Caki2 (cell line): ENCODE measurements at places on chromosomes 16 and 17. TPM values are rescaled to one million over a fixed set of nuclear protein-coding genes. Genes with fewer than 3 reads are reported as not detected.

FOXN1 gene
- not detected in 2 replicates for total RNA-seq

DYNLL2 gene
- 7.4 and 9.4 TPM in 2 replicates for total RNA-seq

ULK2 gene
- total RNA-seq = 8.3 and 14.8 TPM in 2 replicates

TMEM220 gene
- 0.14 and 1.4 TPM in 2 replicates for total RNA-seq

TPSG1 gene
- not detected in 2 replicates for total RNA-seq

OR1A1 gene
- total RNA-seq = not detected in 2 replicates

CDRT15L2 gene
- total RNA-seq = not detected in 2 replicates

DNA sequence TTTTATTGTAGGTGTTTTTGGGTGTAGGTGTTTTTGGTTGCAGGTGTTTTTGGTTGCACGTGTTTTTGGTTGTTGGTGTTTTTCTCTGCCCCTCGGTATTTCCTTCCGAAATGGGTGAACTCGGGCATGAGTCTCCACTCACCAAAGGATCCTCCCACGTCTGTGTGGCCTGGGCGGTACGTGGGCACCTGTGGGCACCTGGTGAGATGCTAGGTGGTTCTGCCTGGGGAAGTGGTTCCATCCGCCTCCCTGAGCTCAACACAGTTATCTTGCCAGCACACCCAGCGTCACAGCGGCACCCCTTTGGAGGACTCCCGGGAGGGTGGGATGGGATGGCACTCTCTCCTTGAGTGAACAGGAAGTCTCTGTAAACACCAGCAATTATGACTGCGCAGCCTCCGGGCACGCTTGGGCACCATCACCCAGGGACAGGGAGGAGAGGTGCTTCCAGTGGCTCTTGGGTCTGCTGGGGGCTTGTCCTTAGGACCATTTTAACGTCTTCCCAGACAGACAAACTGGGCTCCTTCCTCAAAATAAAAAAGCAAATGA, 29.8 kb downstream of the COX4I1 start:
- DNase-seq = no peak

DNA sequence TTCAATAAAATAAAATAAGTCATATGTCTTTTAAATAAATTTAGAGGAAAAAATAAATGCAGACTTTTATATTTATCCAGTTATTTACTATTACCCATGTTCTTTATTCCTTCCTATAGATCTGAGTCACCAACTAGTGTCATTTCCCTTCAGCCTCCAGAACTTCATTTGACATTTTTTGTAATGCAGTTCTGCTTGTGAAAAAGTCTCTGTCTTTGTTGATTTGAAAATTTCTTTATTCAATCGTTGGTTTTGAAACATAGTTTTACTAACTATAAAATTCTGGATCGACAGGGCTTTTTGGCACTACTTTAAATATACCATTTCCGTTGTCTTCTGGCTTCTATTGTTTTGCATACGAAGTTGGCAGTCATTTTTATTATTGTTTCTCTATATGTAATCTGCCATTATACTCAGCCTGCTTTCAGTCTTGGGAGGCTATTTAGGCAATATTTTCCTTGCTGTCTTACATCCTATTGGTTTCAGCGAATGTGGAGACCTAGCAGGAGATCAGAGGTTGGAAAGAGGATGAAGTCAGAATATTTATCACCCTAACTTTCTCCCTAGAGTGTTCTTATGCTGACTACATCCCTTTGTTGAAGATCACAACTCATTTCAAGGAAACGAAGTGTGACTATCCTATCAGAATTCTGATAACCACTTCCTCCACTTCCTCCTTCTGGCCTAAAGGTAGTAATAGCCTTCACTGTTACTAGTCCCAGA, 42.0 kb upstream of the SLC6A2 start:
- no peak for DNase-seq

GRCh38 chr17:69373069-69373468, 41.4 kb upstream of the MAP2K6 start:
- no peak for DNase-seq

GRCh38 chr17:74917430-74917829, 5.6 kb downstream of the USH1G start:
- no peak for DNase-seq

DNA sequence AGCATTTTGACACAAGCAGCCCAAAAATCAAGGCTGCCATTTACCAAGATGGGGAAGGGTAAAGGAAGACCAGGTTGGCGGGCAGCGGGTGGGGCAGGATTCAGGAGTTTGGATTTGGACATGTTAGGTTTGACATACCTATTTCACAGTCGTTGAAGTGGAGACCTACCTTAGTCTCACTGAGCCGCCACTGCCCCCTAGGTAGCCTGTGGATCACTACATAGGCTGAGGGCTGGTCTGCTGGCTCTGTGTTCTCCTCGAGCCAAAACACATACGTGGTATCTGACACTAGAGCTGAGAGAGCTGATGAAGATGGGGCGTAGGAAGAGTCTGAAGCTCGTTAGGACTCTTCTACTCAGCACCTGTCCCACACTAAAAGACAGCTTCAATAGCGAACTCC, 115.1 kb downstream of the HIC1 start:
- no peak for DNase-seq

DNA sequence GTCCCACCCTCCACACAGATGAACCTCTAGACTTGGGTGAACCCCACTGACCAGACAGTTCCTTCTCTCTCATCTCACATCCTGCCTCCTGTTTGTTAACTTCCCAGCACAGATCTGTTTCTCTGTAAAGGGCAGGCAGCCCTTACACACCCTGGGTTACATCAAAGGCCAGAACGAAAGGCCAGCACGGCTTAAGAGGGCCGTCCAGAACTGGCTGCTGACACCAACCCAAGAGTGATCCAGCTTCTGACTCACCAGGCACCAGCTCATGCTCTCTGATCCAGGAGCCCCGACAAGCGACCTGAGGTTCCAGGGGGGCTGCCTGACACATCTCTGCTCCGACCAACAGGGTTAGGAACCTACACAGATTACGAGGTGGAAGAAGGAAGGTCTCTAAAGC, 86.9 kb downstream of the MRM3 start:
- DNase-seq = no peak

DNA sequence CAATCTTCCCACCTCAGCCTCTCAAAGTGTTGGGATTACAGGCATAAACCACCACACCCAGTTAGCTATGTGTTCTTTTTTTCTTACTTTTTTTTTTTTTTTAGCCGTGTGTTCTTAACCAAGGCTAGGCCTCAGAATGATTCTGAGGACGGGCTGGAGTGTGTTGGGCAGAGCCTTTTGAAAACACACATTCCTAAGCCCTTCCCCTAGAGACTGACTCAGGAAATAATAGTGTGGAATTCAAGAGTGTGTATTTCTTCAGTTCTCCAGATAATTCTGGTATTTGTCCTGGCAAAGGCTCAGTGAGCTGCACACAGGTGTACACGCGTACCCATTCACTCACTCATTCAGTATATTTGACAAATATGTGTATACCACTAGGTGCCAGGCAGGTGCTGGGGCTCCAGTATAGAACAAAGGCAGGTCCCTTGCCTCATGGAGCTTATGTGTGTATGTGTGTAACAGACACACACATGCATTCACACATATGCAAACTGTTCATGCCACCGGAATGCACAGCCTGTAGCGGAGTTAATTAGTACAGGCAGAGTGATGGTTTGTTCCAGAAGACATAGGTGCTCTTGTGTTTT, 19.4 kb upstream of the NFATC3 start:
- DNase-seq = no peak

DNA sequence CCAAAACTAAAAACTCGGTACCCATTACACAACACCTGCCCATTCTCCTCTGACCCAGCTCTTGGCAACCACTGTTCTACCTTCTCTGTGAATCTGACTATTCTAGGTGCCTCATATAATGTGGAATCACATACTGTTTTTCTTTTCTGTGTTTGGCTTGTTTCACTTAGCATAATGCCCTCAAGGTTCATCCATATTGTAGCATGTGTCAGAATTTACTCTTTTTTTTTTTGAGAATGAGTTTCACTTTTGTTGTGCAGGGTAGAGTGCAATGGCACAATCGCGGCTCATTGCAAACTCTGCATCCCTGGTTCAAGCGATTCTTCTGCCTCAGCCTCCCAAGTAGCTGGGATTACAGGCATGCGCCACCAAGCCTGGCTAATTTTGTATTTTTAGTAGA, 59.5 kb upstream of the RBL2 start:
- DNase-seq = no peak

- no peak for DNase-seq
Measured at GRCh38 chr17:80827646-80828643, 163.7 kb upstream of the CHMP6 start.

DNA sequence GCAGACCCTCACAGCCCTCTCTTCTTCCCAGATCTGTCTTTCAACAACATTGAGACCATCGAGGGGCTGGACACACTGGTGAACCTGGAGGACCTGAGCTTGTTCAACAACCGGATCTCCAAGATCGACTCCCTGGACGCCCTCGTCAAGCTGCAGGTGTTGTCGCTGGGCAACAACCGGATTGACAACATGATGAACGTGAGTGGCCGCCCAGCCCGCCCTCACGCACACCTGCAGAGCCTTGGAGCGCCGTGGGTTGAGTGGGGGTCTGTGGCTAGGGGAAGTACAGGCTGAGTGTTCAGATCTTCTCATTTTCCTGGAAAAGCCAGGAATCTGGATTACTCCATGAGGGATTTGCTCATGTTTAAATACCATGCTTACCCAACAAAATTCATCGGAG, 15.2 kb downstream of the DRC3 start:
- no peak for DNase-seq

DNA sequence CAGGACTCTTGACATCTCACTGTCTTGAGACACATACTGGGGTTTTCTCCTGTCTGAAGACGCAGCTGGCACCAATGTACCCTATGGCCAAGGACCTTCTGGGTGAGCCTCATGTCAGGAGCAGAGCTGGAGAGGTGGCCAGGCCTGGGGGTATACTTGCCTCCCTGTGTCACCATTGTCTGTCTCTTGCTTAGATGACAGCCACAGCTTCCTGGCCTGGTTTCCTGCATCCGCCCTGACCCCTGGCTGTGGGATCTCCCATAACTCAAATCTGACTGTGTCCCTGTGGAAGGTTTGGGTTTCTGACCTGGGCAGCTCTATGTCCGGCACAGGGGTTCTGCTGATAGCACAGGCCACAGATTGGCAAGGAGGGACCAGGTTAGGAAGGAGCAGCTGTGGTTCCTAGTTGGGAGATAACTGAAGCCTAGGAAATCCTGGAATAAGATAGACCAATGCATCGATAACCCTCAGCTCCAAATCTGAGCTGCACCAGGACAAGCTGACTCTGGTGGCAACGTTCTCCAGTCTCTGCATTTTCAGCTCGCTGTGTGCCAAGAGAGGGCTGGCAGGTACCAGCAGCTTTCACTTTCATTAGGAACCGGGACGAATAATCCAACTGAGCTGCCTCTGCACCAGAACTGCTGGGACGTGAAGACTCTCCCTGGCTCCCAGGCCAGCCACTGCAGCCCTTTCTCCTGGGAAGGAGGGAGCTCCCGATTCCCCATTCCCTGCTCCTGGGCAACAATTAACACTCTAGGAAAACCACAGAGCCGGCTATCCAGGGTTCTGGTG, 5.0 kb downstream of the DEXI start:
- no peak for DNase-seq

DNA sequence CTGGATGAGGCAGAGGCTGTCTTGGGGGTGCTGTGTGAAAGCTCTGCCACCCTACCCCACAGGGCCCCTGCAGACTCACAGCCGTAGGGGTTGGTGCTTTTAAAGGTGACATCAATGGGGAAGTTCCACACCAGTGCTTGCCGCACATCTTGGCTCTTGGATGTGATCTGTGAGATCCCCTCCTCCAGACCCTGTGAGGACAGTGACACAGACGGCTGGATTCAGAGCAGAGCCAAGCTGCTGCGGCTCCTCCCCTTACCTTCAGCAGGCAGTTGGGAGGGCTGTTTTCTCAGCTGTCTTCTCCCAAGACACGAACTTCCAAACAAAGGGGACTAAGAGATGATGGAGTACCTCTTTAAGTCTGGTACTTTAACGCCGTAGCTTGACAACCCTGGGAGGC, 4.8 kb downstream of the B9D1 start:
- DNase-seq = no peak

DNA sequence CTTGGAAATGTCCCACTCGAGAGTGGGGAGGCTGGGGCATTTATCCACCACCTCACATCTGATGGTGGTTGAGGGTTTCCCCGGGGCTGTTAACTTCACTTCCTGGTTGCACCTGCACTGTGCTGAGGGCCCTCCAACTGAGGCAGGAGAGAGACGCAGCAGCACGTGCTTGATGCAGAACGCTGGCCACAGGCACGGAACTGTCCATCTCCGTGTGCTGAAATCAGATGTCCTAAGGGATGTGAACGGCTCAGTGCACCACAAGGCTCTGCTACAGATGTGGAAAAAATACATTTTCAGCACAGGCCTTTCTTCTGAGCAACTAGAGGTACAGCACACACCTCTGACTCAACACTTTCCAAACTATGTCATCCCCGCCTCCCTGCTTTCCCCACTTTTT, 114.8 kb upstream of the C16orf82 start:
- no peak for DNase-seq

DNA sequence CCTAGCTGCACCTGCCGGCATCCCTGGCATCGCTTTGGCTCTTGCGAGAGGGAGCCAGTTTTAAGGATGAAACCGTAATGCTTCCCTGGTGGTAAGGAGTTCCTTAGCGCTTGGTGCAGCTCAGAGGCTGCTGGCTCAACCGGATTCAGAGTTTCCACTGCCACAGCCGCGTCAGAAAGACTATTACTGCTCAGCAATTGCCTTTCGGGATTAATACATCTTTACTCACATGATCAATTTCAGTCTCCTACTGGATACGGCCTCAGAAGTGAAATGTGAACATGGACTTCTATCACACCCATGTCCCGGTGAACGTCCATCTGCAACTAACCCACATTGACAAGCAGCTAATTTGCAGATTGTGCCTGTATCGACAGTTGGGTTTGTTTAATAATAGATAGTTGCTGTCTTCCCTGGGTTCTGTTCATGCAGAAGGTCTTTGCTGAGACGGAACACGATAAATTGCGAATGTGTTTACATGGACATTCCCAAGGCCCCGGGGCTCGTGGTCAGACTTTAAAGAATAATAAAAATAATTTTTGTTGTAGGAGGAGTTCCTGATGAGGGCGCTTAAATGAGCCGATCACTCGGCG, 175.4 kb downstream of the ENGASE start:
- no peak for DNase-seq

GRCh38 chr17:55116440-55116914, 147.9 kb downstream of the STXBP4 start:
- no peak for DNase-seq

GRCh38 chr17:64448665-64449512, at the start of gene MILR1:
Gene MILR1 (plus strand): TSS chr17:64449115. CDS start chr17:64449169, 54 bp downstream.
- no peak for DNase-seq
